Renal cortical epithelial cell (primary cell): ENCODE measurements at places on chromosomes 1 and 21. TPM values are rescaled to one million over a fixed set of nuclear protein-coding genes. Genes with fewer than 3 reads are reported as not detected.

The SLC45A1 gene
- total RNA-seq: 0.52 and 2.0 TPM in 2 replicates

The DIRAS3 gene
- 0.17 and 0.30 TPM in 2 replicates for total RNA-seq

The SUSD4 gene
- total RNA-seq: 3.5 and 33.0 TPM in 2 replicates

The REN gene
- total RNA-seq: not detected in 2 replicates

The LCE3D gene
- total RNA-seq: not detected in 2 replicates

The CAPN2 gene
- 300 and 425 TPM in 2 replicates for total RNA-seq

The KRTAP20-2 gene
- total RNA-seq: not detected in 2 replicates

The CNN3 gene
- 636 and 714 TPM in 2 replicates for total RNA-seq

The IL22RA1 gene
- total RNA-seq: 0.05 TPM in 1 of 2 replicates, not detected in the other

The LIPI gene
- total RNA-seq: not detected in 2 replicates

The HSD3B1 gene
- not detected in 2 replicates for total RNA-seq

The PPT1 gene
- total RNA-seq: 29.0 and 51.4 TPM in 2 replicates

The BNIPL gene
- total RNA-seq: 0.40 TPM in 1 of 2 replicates, not detected in the other

The CCT3 gene
- 499 and 846 TPM in 2 replicates for total RNA-seq

The CD53 gene
- total RNA-seq: not detected in 2 replicates

The F5 gene
- under 0.01 and 0.05 TPM in 2 replicates for total RNA-seq
